ENCODE measurements at places on chromosomes 13 and 19. TPM values are rescaled to one million over a fixed set of nuclear protein-coding genes. Genes with fewer than 3 reads are reported as not detected.

Gene PRX
- 1.0 TPM for total RNA-seq

Gene ZNF17
- 7.6 TPM for total RNA-seq

Gene DNM2
- 116 TPM for total RNA-seq

Gene TPTE2
- total RNA-seq: not detected

Gene ZNF682
- total RNA-seq: 4.4 TPM

Gene SIGLECL1
- not detected for total RNA-seq

Gene ZNF560
- total RNA-seq: 0.15 TPM

Gene IFNL1
- total RNA-seq: not detected

Data from renal cortical epithelial cell (primary cell).